ENCODE measurements at places on chromosomes 2 and 18.
A peak's percentile ranks its signal among the peaks of the same experiment; 100 is the strongest.

DNA sequence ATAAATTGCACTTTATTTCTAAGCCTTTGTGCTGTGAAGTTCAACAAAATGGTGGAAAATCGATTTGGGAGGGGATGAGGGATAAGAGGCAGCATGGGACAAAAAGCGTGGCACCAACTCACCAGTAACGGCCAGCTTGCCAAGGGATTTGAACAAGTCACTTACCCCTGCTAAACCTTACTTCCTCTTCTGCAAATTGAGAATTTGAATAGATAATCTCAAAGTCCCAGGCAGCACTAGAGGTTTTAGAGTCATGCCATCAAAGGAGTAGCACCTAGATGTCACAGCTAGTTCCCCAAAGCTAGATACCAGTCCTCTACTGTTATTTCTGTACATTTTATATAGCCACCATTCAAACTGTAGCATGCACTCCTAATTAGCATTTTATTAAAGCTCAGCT, 83.7 kb upstream of the VRK2 start:
- no peak for DNase-seq
- no peaks in the 10 kb centered on the region for H3K36me3 ChIP-seq
- no peak overlapping the region for H3K4me3 ChIP-seq
- H3K4me1 ChIP-seq, result no peaks in the 10 kb centered on the region
- no peak overlapping the region for H3K27ac ChIP-seq

DNA sequence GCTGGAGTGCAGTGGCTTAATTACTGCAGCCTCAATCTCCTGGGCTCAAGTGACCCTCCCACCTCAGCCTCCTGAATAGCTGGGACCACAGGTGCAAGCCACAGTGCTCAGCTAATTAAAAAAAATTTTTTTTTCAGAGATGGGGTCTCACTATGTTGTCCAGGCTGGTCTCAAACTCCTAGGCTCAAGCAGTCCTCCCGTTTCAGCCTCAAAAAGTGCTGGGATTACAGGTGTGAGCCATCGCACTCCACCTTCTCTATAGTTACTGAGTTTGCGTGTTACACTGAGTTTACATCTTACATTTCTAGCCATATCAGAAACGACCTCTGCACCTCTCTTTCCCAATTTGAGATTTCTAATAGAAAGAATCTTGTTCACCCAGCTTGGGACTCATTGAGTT, 53.6 kb upstream of the EML4 start:
- H3K27ac ChIP-seq, result peak overlapping the region; percentile 87
- H3K4me1 ChIP-seq, result peaks cover 38% of the 10 kb centered on the region
- no peak for DNase-seq
- no peaks in the 10 kb centered on the region for H3K27me3 ChIP-seq
- H3K36me3 ChIP-seq, result peaks cover 3% of the 10 kb centered on the region

DNA sequence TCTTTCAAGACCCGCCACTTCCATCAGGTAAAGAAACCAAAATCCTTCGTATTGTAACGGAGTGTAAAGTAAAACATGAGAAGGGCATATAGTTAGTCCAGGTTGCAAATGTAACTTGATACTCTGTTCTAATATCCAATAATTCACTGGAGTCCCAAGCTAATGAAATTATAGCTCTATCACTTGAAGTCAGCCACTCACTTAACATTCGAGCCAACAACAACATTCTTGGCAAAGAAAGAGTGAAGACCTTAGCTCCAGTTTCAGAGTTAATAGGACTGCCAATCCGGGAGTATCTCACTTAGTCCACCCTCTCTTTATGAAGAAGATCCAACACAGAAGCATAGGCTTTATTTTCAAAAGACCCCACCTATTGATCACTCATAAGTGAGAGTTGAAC, 298.0 kb upstream of the SOX11 start:
- H3K36me3 ChIP-seq, result no peaks in the 10 kb centered on the region
- no peaks in the 10 kb centered on the region for H3K27me3 ChIP-seq
- DNase-seq, result no peak
- no peaks in the 10 kb centered on the region for H3K4me1 ChIP-seq

- no peak for DNase-seq
- H3K4me3 ChIP-seq, result peak overlapping the region; percentile 89
Observed at GRCh38 chr18:79394534-79395307, 1.0 kb upstream of the NFATC1 start.

DNA sequence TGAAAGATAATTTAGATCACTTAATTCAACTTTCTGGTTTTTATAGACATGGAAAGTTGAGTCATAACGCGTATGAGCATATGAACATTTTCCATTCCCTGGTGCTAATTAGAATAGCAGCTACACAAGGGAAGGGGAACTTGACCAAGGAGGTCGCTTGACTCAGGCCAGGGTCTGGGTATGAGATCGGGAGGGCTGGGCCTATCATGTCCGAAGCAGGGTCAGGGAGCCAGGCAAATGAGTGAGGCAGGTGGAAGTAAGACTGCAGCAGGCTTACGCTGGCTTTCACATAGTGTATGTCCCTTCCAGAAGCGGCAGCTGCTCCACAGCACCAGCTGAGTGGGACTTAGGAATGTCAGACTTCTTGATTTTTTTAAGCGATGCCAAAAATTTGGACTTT, 14.7 kb downstream of the RALB start:
- no peak overlapping the region for H3K27ac ChIP-seq
- no peaks in the 10 kb centered on the region for H3K27me3 ChIP-seq
- H3K36me3 ChIP-seq, result no peaks in the 10 kb centered on the region
- H3K4me1 ChIP-seq, result peaks cover 23% of the 10 kb centered on the region
